ENCODE measurements at places on chromosomes 6 and 20.
A peak's percentile ranks its signal among the peaks of the same experiment; 100 is the strongest.

DNA sequence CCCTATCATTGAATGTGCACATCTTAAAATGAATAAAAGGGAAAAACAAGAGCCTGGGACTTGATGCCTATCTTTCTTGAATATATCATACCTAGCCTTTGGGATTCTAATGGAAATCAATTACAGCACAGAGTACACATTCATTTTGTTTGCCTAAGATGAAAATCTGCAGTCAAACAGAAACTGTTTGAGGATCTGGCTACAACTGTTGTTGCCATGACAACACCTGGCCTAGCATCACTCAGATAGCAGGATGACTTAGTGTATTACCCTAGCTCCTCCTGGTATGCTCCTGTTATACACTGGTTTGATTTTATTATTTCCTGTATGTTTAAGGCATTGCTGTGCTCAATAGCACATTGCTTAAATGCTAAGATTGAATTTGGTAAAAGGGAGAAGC, 71.5 kb upstream of the LAMP5 start:
- DNase-seq, result peak; percentile 13

DNA sequence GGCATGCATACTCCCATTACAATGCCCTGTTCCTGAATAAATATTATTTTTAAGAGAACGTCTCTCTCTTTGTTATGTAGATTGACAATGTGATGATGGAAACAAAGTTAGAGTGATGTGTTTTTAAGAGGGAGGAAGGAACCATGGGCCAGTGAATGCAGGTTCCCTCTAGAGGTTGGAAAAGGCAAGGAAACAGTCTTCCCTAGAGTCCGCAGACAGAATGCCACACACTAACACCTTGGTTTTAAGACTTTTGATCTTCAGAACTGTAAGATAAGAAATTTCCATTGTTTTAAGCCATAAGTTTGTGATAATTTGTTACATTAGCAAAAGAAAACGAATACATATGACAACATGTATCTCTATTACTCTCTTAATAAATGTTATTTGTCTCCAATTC, 4.7 kb upstream of the CENPW start:
- DNase-seq, result no peak

DNA sequence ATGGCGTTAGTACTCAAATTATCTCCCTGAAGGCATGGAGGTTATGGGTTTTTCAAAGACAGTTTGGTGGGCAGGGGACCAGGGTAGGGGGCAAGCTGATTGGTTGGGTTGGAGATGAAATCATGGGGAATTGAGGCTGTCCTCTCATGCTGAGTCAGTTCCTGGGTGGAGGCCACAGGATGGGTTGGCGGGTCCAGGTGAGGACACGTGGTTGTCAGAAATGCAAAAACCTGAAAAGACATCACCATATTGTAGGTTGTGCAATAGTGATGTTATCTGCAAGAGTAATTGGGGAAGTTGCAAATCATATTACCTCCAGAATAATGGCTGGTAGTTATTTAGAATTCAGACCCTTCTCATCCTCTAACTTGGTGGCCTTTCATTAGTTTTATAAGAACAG, 30.1 kb downstream of the GPX6 start:
- no peak for DNase-seq

GRCh38 chr6:63649847-63650265, 14.3 kb downstream of the PHF3 start:
- DNase-seq, result no peak

- peak; percentile 82 for DNase-seq
Measured at GRCh38 chr20:41173161-41173721, 35.9 kb downstream of the PLCG1 start.

DNA sequence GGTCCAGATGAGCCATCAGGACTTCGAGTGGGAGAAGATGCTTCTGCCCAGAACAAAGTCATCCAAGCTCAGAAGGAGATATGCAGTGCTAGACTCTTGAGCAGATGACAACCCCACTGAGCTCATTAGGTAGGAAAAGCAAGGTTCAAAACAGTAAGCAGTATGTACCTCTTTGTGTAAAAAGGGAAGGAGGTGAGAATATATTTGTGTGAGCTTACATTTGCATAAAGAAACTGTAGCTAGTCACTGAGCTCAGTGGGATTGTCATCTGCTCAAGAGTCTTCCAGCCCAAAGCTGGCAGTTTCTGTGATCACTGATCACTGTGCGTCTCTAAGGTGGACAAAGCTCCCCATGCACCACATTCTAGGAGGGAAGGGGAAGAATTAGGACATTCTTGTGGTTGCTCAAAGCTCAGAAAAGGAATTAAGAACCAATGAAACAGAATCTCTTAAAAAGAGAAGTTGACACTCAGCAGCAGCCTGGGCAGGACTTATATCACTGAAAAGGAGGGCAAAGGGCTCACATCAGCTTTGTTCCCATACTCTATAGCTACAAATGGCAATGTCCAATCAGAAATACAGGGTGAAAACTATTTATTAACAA, 90.0 kb upstream of the MAFB start:
- no peak for DNase-seq

GRCh38 chr6:81767163-81767891, 14.8 kb upstream of the TENT5A start:
- peak; percentile 29 for DNase-seq

- DNase-seq, result peak; percentile 76
Measured at GRCh38 chr6:39189915-39190544, 39.2 kb downstream of the KCNK5 start.

DNA sequence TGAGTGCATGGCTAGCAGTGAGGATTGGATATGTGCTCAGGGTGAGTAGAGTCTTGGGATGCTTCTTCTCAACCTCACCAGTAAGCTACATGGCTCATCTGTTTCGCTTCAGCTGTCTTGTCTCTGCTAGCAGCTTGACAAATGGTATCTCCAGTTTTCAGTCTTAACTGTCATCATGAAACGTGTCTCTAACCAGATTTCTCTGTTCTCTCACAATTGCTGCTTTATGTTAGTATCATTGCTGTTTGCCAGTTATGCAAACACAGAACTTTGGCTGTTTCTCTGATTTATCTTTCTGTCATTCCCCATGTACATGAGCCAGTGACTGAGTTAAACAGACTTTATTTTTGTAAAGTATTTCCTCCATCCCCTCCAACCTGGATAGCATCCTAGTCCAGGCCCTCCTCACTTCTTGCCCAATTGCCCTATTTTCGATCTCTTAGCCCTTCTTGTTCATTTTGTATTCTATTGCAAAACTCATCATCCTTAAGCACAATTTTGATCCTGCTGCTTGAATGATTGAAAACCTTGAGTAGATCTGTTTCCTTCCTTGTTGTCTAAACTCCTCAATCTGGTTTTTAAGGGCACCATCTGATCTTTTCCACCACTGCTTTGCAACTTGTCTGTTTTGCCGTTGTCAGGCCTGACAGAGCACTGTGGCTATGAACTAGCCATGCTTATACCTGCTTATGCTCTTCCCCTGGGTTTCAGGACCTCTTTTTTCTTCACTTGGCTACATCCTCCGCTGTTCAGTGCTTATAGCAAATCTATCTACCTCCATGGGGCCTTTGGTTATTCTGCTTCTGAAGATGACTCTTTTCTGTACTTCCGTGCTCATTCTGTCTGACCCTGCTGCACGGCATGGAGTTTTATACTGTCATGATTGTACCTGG, 37.7 kb upstream of the ADIG start:
- DNase-seq, result no peak

GRCh38 chr20:4065391-4065844, 50.1 kb upstream of the RNF24 start:
- DNase-seq, result no peak

- DNase-seq, result peak; percentile 75
Measured at GRCh38 chr6:16723826-16724225, 37.4 kb downstream of the ATXN1 start.

DNA sequence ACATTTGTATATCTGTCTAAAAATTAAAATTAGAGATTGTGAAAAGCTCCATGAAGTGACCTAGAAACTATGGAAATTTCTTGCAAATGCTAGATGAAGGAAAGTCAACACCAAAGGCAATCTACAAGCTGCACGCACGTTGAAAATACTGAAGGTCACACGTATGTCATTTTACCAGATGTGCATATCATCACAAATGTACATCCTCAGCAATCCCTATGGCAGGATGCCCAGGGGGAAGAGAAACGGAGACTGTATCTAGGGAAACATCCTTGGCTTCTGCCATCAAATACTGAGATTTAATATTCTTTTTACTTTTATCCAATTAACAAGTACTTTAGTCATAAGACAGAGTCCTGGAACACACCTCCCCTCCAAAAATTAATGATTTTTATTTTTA, 672.0 kb downstream of the RNF144B start:
- no peak for DNase-seq

GRCh38 chr6:20839630-20840029, 305.4 kb downstream of the CDKAL1 start:
- peak; percentile 0 for DNase-seq

DNA sequence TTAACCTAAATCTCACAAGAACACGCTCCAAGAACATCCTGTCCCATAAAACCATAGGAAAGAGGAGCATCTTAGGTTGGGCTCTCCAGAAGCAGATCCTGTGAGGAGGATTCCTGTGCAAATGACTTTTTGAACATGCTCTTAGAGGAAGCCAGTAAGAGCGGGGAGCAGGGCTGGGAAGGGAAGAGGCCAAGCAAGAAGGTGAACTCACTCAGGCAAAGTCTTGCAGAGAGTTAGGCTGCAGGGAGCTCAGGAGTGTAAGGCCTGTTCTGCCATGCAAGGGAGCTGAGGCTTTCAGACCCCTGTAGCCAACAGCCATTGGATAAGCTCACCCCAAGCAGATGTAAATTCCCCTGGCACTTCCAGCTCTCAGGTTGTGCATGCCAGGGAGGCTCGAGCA, 63.6 kb upstream of the LY86 start:
- no peak for DNase-seq

- no peak for DNase-seq
Measured at GRCh38 chr20:23069108-23069507, 17.0 kb downstream of the CD93 start.

- peak; percentile 85 for DNase-seq
Measured at GRCh38 chr20:17938871-17939619, 29.5 kb downstream of the SNX5 start.

DNA sequence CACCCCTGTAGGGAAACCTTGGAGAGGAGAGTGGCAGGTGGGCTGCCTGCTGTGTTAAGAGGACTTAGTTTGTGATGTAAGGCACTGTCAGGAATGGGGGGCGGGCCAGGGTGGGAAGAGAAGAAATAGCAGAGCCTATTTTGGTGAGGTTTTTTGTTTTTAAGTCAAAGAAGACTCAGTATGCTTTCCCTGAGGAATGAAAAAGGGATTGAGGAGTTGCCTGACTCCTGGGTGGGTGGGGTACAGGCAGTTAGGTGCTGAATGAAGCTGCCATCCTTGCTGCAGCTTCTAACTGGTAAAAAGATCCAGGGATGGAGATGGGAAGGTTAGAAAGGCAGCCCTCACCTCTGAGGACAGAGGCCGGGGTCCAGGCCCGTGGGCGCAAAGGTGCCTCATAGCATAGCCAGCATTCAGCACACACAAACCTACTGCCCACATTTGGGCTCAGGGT, 37.9 kb downstream of the PLCG1 start:
- DNase-seq, result no peak

- no peak for DNase-seq
Measured at GRCh38 chr20:49906101-49906604, 9.2 kb downstream of the SPATA2 start.

GRCh38 chr20:51022803-51023616, at the start of gene KCNG1:
Gene KCNG1 (minus strand): TSS chr20:51023107. CDS start chr20:51010338, 12,769 bp downstream.
- DNase-seq, result peak; percentile 91

GRCh38 chr6:105982761-105983540, 103.2 kb upstream of the PRDM1 start:
- DNase-seq, result no peak

- DNase-seq, result no peak
Measured at GRCh38 chr6:82208913-82209312, 38.6 kb downstream of the IBTK start.

DNA sequence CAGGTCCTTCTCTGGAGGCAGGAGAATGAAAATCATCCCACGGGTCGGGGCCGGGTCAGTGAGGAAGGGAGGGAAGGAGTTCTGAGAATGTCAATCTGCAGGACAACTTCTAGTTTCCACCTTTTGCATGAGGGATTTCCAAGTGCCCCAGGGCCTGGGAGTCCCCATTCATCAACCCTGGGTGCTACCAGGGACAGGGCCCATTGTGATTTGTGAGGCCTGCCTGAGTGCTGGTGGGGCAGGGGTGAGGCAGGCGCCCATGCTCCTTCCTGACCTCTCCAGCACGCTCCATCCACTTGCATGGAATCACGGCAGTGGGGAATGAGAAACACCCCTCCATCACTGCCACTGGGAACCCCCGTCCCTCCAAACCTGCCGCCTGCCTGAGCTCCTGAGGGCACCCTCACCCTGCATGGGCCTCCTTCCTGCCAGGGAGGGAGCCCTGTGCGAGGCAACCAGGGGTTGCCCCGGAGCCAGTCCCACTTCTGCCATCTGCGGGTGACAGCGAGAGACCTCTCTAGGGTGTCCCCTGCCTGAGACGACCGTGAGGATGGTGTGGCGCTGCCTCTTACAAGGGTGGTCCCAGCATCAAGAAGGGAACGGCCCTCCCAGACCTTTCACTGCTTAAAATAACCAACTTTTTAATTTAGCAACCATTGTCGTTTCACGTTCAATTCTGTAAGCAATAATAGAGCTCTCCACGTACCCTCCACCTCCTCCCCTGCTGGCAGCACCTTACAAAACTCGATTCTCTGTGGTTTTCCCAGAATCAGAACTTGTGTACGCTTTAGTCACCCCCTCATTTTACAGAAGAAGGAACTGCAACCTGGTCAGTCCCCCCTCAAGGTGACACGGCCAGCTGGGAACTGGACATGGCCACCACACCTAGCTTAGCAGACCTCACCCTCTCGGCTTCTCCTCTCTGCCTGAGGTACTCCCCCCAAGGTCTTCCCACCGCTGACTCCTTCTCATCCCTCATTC, 28.6 kb downstream of the PMEPA1 start:
- no peak for DNase-seq

DNA sequence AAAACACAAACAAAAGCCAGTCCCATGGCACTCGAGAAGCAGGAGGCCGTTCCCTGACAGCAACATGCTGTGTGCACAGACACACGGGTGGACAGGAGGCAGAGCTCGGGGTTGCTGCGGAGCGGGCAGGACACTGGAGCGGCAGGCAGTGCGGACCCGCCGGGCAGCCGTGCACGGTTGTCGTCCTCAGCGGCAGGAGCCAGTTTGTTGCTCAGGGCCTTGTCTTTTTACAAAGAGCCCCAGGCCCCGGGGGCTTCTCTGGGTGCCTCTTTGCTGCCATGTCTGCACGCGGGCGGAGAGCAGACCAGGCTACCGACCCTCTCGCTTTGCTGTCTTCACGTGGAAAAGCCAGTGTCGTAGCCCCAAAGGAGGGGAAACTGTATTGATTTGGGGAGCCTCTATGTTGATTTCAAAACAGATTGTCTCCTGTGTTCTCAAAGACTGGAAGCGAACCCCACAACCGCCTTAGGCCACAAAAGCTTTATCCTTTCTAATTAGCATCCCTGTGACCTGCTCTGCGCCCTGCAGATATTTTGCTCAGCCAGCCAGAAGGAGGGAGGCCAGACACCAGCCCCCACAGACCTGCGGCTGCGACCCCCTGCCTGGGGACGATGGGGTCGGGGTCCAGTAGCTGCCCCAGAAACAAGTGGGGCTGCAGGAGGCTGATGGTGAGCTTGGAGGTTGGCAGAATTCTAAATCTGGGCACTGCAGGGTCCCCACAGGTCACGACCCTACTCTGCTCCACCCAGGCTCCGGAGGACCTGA, 50.2 kb downstream of the ERMARD start:
- no peak for DNase-seq

GRCh38 chr6:20670750-20671149, 136.5 kb downstream of the CDKAL1 start:
- no peak for DNase-seq

- DNase-seq, result no peak
Measured at GRCh38 chr6:44044154-44044539, 83.1 kb downstream of the MRPL14 start.

- no peak for DNase-seq
Measured at GRCh38 chr6:81575442-81575841, 177.0 kb downstream of the TENT5A start.

GRCh38 chr6:41747256-41748101, at the start of gene PGC:
Gene PGC (minus strand): TSS chr6:41747397. CDS start chr6:41747334, 63 bp downstream.
- DNase-seq, result no peak
